Activated CD8-positive, alpha-beta memory T cell treated with anti-CD3 and anti-CD28 coated beads for 1 hour (primary cell): ENCODE measurements at places on chromosomes 2 and 18.

GRCh38 chr18:51107598-51108305 lies 77.7 kb downstream of the SMAD4 start:
- DNase-seq = no peak

- no peak for DNase-seq
These were observed 319.3 kb upstream of the MMADHC start for GRCh38 chr2:149906886-149907285.

GRCh38 chr2:10022966-10023662 lies 20.2 kb upstream of the KLF11 start:
- DNase-seq = no peak

GRCh38 chr18:13279181-13280069 lies 60.9 kb downstream of the LDLRAD4 start:
- no peak for DNase-seq

- no peak for DNase-seq
These were observed 161.5 kb downstream of the ZNF521 start for GRCh38 chr18:25190472-25190871.

DNA sequence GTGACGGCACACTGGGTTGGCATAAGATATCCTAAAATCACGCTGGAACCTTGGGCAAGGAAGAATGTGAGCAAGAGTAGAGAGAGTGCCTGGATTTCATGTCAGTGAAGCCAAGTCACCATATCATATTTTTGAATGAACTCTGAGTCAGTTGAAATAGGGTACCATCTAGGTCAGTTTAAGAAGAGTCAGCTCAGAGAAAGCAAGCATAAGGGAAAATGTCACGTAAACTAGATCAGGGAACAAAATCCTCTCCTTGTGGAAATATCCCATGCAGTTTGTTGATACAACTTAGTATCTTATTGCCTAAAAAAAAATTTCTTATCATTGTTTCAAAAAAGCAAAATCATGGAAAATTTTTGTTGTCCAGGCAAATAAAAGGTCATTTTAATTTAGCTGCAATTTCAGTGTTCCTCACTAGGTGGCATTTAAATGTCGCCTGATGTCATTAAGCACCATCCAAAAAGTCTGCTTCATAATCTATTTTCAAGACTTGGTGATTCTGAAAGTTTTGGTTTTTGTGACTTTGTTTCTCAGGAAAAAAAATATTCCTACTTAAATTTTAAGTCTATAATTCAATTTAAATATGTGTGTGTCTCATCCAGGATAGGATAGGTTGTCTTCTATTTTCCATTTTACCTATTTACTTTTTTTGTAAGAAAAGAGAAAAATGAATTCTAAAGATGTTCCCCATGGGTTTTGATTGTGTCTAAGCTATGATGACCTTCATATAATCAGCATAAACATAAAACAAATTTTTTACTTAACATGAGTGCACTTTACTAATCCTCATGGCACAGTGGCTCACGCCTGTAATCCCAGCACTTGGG lies 19.6 kb downstream of the RSAD2 start:
- DNase-seq = no peak

DNA sequence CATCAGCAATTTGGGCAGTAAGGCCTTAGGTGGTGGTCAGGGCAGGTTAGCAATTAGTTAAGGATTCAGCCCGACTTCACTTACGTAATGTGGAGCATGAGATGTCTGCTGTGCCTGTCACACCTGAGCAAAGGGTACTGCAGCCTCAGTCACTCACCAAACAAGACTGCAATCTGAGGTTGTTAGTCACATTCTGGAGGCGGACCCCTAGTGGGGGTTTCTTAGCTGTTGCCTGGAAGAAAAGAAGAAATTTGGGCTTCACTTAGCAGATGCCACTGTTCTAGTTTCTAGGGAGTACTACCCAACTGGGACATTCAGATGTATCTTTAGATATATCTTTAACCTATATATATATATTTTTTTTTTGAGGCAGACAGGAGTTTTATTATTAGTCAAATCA lies 529.9 kb downstream of the SLC4A3 start:
- no peak for DNase-seq

DNA sequence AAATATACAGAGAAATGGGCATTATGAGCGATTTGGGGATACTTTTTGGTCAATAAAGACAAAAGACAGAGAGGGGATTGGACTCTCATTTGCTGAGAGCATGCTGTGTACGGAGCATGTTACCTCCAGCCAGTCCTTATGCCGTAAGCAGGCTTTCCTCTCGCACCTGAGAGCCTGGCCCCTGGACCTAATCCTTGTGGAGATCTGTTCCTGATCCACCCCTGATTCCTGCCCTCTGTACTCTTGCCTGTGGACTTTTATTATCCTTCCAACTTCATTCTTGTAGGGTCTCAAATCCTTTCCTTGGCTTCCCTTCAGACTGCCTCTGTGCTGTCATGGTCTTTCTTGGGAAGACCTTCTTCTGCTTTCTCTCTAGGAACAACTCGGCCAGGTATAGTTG lies 803.1 kb upstream of the RAB6C start:
- DNase-seq = no peak

DNA sequence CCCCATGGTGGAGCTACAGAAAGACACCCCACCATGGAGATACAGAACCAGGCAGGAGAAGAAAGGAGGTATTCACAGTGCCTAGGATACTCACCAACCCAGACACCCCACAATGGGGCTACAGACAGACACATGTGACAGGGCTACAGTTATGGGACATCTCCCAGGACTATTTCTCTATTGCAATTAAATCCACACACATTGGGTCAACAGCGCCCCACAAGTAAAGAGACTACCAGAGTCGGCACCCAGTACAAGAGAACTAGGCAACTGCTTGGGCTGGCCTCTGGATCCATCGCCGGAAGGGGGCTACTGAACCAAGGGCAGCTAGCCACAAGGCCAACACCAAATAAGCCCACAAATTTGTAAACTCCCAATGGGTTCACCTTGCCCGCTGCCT lies 310.1 kb upstream of the NCKAP5 start:
- no peak for DNase-seq

- no peak for DNase-seq
These were observed 155.1 kb upstream of the TANK start for GRCh38 chr2:161005170-161005569.

GRCh38 chr2:23134726-23135125 lies 250.3 kb upstream of the KLHL29 start:
- no peak for DNase-seq

- no peak for DNase-seq
These were observed 20.1 kb upstream of the PRLH start for GRCh38 chr2:237546040-237546875.

DNA sequence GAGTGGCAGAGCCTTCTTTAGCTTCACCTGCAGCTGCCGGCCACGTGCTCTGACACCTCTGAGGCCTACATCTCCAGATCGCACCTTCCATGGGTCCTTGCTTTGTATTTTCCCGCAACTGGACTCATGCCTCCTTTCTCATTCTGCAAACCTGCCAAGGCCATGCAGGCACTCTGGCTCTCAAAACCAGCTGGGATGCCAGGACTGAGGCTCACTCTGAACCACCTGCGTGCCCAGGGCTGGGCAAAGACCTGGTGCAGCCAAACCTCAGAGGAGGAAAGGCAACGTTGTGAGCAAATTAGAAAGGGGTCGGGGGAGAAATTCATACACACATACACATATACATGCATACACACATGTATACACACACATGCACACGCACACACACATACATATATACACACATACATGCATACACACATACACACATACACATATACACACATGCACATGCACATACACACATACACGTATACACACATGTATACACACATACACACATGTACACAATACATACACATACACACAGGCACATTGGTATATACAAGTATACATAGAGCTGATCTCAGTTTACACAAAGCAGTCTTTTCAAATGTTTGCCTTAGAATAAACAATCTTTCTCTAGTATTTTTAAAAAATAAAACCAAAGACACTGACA lies 125.2 kb downstream of the RTP5 start:
- no peak for DNase-seq

- no peak for DNase-seq
These were observed 4.2 kb upstream of the SIX2 start for GRCh38 chr2:45013229-45014015.

- no peak for DNase-seq
These were observed 172.5 kb downstream of the SMAD2 start for GRCh38 chr18:47758000-47758399.

- no peak for DNase-seq
These were observed 11.8 kb downstream of the RASGRP3 start for GRCh38 chr2:33488178-33488690.

DNA sequence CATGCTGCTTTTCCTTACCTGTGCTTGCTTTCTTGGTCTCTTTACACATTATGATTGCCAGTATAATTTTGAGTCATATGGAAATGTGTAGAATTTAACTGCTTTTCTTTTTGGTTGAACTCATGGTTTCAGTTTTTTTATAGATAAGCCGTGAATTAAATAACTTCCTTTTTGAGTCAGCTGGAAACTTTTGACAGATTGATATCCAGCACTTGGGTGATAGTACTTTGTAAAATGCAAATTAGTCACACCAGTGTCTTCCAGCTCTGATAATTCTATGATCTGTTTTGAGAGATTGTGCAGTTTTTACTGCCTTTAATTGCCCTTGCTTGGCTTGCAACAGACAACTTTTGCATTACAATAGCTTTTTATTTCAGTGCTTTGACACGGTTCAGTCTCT lies 86.4 kb downstream of the NCOA1 start:
- DNase-seq = no peak

GRCh38 chr2:138157372-138157771 lies 193.1 kb downstream of the HNMT start:
- DNase-seq = no peak

- DNase-seq = no peak
These were observed 43.7 kb downstream of the MYO7B start for GRCh38 chr2:127579231-127579630.
